ENCODE measurements at places on chromosomes 3 and 15.
A peak's percentile ranks its signal among the peaks of the same experiment; 100 is the strongest.

- no peak for DNase-seq
These were observed 613.4 kb upstream of the CFAP20DC start for GRCh38 chr3:59663076-59663850.

DNA sequence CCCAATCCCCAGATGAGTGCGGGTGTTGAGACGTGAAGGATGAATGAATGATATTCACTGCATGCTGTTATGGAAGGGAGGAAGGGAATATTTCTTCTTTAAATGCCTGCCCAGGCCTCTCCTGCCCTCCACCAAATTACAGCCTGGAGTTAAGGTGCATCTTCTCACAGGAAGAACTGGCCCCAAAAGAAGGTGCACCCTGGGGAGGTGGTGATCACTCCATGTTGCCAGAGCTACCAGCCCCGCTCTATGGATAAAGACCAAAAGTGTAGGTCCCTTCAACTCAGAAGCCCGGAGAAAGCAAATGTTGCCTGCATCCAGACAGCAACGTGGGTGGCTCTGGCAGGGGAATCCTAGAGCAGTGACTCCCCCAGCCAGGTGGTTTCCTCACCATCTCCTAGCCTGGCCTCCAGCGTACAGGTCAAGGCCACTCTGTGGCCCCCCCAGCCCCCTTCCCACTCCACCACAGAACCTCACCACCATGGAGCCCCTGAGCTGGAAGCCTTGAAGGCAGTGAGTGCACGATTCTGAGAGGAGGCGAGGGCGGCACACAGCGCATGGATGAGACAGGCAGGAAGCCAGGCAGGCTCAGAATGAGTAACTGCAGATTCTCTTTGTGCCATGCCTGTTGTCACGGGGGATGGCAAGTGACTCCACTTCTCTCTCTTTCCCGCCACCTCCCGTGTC lies 3.5 kb upstream of the VIPR1 start:
- no peak for DNase-seq

DNA sequence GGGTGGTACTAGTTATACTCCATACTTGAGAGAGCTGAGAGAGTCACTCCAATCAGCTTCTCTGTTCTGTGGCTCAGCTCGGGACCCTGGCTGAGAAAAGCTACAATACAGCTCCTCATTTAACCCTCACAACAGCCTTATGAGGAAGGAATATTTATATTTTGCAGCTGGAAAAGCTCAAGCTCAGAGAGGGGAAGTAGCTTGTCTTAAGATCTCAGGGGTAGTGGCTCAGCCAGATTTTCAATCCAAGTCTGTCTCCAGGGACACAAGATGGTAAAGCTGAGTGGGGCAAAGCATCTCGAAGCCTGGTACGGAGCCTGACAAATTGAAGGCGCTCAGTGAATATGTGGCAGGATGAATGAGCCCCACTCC lies 14.8 kb downstream of the SCAMP2 start:
- DNase-seq: no peak

DNA sequence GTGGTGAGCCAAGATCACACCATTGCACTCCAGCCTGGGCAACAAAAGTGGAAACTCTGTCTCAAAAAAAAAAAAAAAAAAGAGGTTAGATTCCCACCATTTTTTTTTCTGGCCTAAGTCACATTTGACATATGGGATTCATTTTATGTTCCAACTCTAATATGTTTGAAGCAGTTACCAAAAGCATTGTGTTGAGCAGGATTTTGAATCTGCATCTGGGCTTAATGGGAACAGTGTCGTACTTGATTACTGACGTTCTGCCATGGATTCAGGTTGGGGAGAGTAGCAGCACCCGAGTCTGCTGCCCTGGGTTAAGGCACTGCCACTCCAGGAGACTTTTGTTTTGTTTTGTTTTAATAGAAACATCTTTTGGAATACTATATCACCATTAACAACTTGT lies 348.7 kb upstream of the TBL1XR1 start:
- no peak for DNase-seq

- no peak for DNase-seq
These were observed 25.9 kb downstream of the HSPBAP1 start for GRCh38 chr3:122767540-122768372.

DNA sequence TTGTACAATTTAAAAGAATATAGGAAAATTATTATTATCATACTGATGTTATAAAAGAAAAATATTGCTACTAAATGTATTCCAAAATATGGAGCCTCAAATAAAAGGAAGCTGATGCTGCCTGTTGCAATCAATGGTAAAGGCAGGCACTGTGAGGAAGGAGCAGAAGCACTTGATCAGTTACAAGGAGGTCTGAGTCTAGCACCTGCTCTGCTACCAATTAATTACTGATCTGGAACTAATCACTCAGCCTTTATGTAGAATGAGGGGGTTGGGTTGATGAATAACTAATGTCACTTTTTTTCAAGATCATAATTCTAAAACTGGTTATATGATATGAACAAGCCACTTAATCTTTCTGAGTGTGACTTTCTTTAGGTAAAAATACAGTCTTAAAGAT lies 5.5 kb downstream of the ADGRG7 start:
- no peak for DNase-seq

DNA sequence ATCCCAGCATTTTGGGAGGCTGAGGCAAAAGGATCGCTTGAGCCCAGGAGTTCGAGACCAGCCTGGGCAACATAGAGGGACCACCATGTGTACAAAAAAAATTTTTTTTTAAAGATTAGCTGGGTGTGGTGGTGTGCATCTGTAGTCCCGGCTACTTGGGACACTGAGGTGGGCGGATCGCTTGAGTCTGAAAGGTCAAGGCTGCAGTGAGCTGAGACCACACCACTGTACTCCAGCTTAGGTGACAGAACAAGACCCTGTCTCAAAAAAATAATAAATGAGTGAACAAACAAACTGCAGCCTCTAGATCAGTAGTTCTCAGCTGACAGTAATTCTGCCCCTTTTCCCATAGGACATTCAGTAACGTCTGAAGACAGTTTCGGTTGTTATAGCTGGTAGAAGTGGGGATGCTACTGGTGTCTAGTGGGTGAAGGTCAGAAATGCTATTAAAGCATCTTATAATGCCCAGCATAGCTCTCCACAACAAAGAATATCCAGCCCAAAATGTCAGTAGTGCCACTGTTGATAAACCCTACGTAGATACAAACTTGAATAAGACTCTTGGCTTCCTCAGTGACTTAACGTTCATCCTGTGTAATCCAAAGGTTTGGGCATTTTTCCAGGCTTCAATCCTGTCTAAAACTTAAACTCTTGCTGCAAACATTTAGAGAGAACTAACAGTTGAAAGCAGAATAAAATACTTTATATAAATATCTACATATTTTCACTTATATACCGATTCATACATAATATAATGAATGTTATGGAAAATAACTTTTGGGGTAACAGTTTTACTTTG lies 10.6 kb downstream of the SMC4 start:
- DNase-seq: no peak

DNA sequence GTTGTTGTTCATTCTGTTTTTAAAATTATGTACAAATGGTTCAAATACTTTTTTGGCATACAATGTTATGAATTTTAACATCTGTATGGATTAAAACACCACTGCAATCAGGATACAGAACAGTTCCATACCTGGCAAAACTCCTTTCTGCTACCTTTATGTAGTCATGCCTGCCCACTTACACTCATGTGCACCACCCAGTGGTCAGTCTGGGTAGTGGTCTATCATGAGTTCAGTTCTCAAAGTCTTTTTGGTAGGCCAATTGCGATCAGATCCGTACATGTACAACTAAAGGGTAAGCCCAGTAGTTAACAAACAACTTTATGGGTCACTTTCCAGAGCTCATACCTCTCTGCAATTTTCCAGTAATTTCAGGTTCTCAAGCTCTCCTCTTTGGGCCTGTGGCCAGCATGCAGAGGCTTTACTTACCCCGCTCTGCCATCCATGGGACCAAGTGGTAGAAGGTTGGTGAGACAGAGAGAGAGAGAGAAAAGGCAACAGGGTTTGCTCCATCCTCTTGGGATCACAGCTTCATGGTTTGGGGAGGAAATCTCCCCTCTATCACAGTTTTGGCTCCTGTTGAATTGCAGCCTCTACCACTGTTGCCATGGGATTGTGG lies 63.9 kb upstream of the FAM98B start:
- DNase-seq: peak; percentile 20

DNA sequence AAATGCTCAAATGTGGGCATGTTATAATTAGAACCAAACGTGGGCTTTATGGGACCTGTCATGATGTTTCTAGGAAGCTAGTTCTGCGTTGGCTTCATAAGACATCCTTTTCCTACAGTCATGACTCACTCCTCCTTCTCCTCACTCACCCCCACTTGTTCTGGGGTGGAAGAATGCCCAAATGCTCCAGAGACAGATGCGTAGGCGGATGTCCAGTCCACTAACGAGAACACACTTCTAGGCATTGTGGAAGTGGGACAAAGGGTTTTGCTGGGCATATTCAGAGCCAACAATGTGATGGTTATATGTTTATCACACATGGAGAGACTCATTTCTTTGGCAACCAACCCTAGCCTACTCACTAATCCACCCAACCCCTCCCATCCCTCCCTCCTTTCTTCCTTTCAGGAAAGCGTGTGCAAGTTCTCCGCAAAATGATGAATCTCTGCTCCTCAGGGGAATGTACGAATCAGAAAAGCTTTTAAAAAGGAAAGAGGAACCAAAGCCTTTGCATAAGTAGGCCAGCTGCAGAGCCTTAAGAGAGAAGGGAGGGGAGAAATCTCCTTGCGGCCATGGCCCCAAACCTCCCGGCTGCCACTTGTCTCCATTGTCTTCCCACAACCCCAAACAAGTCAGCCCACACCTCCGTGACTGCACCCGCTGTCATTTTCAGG lies 123.0 kb upstream of the SPRED1 start:
- peak; percentile 76 for DNase-seq

GRCh38 chr3:193813501-193813830 lies 220.5 kb downstream of the OPA1 start:
- no peak for DNase-seq

GRCh38 chr3:55859305-55859704 lies 372.2 kb upstream of the WNT5A start:
- no peak for DNase-seq

DNA sequence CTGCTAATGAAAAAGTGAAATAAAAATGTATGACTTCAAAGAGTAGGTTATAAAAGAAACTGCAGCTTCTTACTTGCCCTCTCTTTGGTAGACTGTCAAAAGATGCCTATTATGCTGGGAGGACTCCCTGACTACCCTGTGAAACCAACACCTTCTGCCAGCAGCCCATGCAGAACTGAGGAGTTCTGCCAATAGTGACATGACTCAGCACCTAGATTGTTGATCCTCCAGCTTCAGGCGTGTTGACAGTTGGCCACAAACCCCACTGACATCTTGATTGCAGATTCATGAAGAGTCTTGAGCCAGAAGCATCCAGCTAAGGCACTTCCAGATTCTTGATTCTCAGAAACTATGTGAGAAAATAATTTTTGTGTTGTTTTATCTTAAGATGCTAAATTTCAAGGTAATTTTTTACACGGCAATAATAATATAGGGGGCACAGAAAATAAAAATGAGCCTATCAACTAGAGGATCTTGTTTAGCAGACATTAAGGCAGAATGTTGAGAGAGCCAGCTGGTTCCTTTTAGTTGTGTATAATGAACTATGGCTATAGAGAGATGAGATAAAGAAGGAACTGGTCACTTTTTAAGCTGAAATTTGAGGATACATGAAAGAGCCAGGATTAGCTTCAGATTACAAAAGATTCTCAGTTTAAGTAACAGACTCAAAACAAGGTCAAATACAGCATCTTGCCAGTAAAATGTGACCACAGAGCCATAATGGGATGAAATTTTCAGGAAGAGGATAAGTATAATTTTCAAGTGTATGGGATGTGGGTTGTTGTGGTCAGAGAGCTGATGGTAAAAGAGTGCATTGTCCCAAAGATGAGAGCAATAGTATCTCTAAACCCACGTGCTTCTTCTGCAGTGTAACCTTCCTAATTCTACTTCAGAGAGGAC lies 588.7 kb upstream of the CBLB start:
- DNase-seq: peak; percentile 46

DNA sequence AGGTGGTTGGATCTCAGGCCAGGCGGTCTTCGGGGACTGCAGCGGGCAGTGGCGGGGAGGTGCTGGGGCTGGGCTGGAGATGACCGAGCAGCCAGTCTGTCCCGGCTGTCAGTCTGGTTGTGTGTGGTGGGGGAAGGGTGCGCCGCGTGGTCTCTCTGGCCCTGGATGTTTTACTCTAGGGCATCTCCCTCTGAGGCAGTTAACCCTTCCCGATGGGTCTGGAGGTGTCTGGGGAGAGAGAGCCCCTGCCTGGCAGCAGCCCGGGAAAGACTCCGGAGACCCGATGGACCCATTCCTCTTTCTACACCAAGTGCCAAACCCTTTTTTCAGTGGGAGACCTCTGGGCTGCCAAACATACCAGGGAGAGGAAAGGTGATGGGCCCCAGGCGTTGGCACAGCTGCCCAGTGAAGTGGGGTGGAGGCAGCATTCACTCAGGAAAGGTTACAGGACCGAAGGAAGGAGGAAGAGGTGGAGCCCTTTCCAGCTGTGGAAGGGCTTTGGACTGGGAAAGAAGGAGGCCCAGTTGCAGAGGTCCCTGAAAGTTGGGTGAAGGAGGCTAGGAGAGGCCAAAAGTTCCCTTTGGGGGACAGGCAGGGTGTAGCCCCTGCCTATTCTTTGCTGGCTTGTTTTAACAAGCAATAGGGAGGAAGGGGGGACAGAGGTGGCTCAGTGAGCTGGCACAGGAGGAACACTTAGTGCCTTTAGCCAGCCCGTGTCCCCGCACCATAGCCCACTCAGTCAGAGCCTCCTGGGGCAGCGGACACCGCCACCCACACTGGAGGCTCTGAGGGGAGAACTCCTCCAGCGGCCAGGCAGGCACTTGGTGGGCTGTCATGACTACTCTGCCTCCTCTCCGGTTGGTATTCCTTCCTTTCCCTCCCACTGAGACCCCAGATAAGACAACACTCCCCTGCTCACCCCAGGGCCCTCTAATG lies 2.7 kb upstream of the BAHD1 start:
- DNase-seq: no peak

- DNase-seq: no peak
These were observed 574 bp downstream of the CHST2 start for GRCh38 chr3:143119974-143120715.

DNA sequence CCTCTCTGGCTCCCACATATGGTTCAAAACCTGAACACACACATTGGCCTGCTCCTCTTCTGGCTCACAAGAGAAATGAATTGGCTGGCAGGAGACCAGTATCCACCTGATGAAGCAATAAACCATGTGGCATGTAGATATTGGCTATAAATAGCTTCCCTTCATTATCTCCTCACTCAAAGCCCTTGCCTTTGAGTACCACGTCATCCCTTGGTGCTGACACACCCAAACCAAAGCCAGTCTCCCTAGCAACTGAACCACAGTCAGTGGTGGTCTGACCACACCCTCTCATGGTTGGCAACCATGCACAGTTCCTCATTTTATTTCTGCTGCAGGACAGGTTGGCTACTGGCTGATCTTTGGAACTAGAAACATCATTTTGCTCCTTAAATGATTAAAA lies 98.8 kb downstream of the ZNF621 start:
- no peak for DNase-seq
